ENCODE measurements at places on chromosomes 7 and 10.
A peak's percentile ranks its signal among the peaks of the same experiment; 100 is the strongest.

GRCh38 chr7:108484137-108484536 lies 27.9 kb upstream of the NRCAM start:
- H3K4me3 ChIP-seq = no peak overlapping the region
- H3K27me3 ChIP-seq = no peaks in the 10 kb centered on the region
- no peaks in the 10 kb centered on the region for H3K36me3 ChIP-seq
- no peaks in the 10 kb centered on the region for H3K4me1 ChIP-seq

GRCh38 chr7:150863946-150864345 lies 11.6 kb downstream of the AOC1 start:
- H3K36me3 ChIP-seq = no peaks in the 10 kb centered on the region
- no peak overlapping the region for H3K27ac ChIP-seq
- no peak for DNase-seq
- H3K4me1 ChIP-seq = 0 out of 2 replicates have a peak, but pooled peaks cover 3% of the 10 kb centered on the region
- H3K4me3 ChIP-seq = no peak overlapping the region
- H3K27me3 ChIP-seq = no peaks in the 10 kb centered on the region

DNA sequence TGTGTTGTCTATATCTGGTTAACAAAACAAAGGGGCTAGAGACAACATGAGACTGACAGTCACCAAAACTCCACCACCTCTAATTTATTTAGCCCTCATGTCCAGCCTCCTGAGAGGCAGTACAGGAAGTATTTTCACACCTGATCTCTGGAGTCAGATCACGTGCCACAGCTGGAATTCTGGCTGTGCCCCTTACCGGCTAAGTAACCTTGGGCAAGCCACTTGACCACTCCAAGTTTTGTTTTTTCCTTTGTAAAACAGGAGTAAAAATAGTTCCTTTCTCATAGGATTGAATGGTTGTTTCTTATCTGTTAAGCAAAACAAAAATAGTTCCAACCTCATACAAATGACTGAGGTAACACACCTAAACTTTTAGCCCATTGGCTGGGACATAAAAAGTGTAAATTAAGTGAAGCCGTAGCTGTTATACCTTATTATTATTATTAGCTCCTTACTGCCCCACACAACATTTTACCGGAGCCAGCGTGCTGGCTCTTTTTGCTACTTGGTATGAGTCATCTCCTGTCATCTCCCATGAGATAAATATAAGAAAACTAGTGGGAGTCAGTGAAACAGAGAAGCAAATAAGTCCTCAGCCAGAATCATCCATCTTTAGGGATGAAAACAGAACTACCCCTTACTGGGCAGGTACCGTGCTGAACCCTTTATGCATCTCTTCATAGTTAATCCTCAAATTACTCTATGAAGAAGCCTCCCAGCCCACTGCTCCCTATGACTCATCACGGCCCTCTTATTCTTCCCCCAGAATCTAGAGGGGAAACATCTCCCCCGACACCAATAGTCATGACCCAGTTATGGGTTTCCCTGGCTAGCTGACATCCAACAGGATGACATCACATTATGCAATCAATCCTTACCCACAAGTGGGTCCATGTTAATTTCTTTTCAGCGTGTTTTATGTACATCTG lies 44.9 kb downstream of the PPP1R3C start:
- H3K27ac ChIP-seq = no peak overlapping the region
- H3K27me3 ChIP-seq = no peaks in the 10 kb centered on the region
- DNase-seq = no peak
- no peaks in the 10 kb centered on the region for H3K4me1 ChIP-seq
- no peak overlapping the region for H3K4me3 ChIP-seq

- no peak overlapping the region for H3K27ac ChIP-seq
- no peaks in the 10 kb centered on the region for H3K4me1 ChIP-seq
- H3K27me3 ChIP-seq = no peaks in the 10 kb centered on the region
- H3K36me3 ChIP-seq = no peaks in the 10 kb centered on the region
Measured at GRCh38 chr10:58210160-58210559, 57.5 kb downstream of the IPMK start.

- H3K36me3 ChIP-seq = no peaks in the 10 kb centered on the region
- no peak overlapping the region for H3K27ac ChIP-seq
- no peak overlapping the region for H3K4me3 ChIP-seq
- H3K4me1 ChIP-seq = no peaks in the 10 kb centered on the region
- no peaks in the 10 kb centered on the region for H3K27me3 ChIP-seq
- DNase-seq = no peak
Measured at GRCh38 chr7:135840591-135840990, 92.0 kb upstream of the FAM180A start.

DNA sequence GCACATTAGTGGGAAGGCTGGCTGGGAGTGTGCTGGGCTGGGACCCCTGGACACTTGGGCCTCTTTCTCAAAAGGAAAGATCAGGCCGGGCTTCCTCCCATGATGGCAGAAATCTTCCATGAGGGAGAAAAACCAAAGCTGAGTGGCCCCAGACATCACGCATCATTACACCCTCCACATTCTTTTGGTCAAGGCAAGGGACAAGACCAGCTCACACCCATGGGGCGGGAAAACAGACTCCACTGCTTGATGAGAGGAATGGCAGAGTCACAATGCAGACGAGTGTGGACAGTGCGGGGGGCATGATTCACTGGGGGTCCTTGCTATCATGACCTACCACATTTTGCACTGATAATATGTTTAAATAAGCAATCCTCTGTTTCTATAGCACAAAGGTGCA lies 73.3 kb downstream of the CREB3L2 start:
- no peak overlapping the region for H3K27ac ChIP-seq
- no peaks in the 10 kb centered on the region for H3K27me3 ChIP-seq
- H3K4me1 ChIP-seq = peaks cover under 1% of the 10 kb centered on the region
- no peak overlapping the region for H3K4me3 ChIP-seq

GRCh38 chr7:121271916-121272315 lies 56.9 kb upstream of the WNT16 start:
- no peak for DNase-seq
- no peak overlapping the region for H3K4me3 ChIP-seq
- H3K36me3 ChIP-seq = no peaks in the 10 kb centered on the region
- no peaks in the 10 kb centered on the region for H3K4me1 ChIP-seq
- no peaks in the 10 kb centered on the region for H3K27me3 ChIP-seq
- H3K27ac ChIP-seq = no peak overlapping the region

GRCh38 chr10:99654390-99655175 lies 4.7 kb upstream of the ENTPD7 start:
- DNase-seq = no peak
- no peak overlapping the region for H3K4me3 ChIP-seq
- no peaks in the 10 kb centered on the region for H3K4me1 ChIP-seq
- H3K27ac ChIP-seq = no peak overlapping the region
- peaks cover 11% of the 10 kb centered on the region for H3K27me3 ChIP-seq

GRCh38 chr10:95861386-95861785 lies 46.4 kb upstream of the CC2D2B start:
- H3K4me1 ChIP-seq = no peaks in the 10 kb centered on the region
- DNase-seq = no peak
- H3K36me3 ChIP-seq = no peaks in the 10 kb centered on the region
- H3K27me3 ChIP-seq = no peaks in the 10 kb centered on the region
- H3K27ac ChIP-seq = no peak overlapping the region
- no peak overlapping the region for H3K4me3 ChIP-seq

DNA sequence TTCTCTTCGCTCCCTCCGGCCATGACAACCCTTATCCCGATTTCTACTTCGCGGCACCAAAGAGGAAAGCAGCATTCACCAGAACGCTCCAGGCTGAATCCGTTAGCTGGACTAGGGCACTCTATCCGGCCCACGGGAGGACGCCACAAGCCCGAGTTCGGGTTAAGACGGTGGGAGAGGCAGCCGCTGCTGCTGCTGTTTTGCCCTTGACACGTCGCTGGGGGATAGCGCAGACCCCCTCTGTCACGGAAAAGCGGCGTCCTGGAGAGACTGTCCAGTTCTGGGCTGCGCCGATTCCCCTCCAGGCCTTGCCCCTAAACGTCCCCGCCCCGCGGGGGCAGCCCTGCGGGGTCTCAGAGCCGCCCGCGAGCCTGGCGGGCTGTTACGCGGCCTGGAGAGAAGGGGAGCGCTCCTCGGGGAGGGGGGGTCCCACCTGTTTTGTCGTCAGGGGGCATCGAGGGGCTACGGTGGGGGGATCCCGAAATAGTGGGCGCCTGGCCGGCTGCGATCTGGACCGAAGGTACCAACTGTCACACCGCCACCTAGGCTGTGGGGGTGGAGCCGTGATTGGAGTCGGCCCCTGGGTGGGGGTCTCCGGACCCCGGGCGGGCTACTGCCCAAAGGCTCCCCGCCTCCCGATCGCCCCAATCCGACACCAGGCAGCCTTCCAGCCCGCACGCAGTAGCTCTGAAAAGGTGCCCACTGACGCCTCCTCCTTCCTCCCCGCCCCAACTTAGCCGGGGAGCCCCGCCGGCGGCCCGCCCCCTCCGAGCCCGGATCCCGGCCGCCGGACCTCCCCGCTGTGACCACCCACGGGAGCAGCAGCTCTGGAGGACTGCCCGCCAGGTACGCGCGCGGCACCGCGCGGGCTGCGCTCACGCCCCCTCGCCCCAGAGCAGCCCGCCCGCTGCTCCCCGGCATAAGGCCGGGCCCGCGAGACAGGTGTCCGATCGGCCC lies 772 bp downstream of the SGMS1 start:
- DNase-seq = no peak
- H3K4me3 ChIP-seq = peak overlapping the region; percentile 71
- peaks cover 27% of the 10 kb centered on the region for H3K4me1 ChIP-seq
- H3K27ac ChIP-seq = no peak overlapping the region

GRCh38 chr7:151240942-151241754 lies 7.3 kb downstream of the SMARCD3 start:
- H3K4me3 ChIP-seq = no peak overlapping the region
- H3K27me3 ChIP-seq = peaks cover 14% of the 10 kb centered on the region
- peaks cover 14% of the 10 kb centered on the region for H3K36me3 ChIP-seq
- peaks cover 16% of the 10 kb centered on the region for H3K4me1 ChIP-seq
- no peak overlapping the region for H3K27ac ChIP-seq

DNA sequence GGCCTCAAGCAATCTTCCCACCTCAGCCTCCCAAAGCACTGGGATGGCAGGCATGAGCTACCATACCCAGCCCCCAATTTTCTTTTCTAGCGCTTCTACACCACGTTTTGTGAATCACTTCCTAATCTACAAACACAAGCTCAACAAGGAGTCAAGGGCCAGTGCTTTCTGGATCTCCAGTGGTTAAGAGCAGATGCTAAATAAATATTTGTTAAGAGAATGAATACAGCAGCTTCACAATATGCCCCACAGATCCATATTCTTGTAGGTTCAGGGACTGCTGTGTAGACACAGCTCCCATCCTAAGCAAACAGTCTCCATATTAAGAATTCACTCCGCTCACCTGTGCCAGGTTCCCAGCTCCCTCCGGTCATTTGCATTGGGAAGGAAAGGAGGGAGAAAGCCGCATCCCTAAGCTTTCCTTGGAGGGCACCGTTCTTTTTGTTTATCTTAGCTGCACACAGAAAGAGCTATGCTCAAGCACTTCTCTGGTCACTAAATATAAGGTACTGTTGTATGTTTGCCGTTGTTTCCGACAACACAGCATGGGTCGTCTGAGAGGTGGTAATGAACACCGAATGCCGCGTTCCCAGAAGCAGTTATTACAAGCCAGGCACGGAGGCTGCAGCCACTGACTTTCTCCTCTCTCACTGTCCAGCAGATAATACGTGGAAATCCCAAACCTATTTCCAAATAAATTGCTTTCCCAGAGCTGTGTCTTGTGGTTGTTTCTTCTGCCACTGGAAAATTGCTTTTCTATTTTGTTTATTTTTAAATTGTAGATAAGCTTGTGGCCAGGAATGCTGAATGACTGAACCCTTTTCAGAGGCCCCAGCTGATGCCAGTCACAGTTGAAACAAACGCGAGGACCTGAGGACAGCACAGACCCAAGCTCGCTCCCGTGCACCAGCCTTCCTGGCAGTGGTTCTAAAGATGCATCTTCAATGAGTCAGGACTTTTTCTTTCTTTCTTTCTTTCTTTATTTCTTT lies 217.1 kb downstream of the PRPF18 start:
- H3K4me1 ChIP-seq = peaks cover 1% of the 10 kb centered on the region
- no peak overlapping the region for H3K27ac ChIP-seq
- no peak overlapping the region for H3K4me3 ChIP-seq
- H3K27me3 ChIP-seq = no peaks in the 10 kb centered on the region

GRCh38 chr10:99524050-99524666 lies 8.6 kb upstream of the NKX2-3 start:
- H3K27me3 ChIP-seq = peaks cover 100% of the 10 kb centered on the region
- no peak for DNase-seq
- H3K4me3 ChIP-seq = no peak overlapping the region
- peaks cover 28% of the 10 kb centered on the region for H3K4me1 ChIP-seq

- no peaks in the 10 kb centered on the region for H3K36me3 ChIP-seq
- no peak overlapping the region for H3K4me3 ChIP-seq
- no peaks in the 10 kb centered on the region for H3K27me3 ChIP-seq
- H3K4me1 ChIP-seq = no peaks in the 10 kb centered on the region
- DNase-seq = no peak
- H3K27ac ChIP-seq = no peak overlapping the region
Measured at GRCh38 chr10:122085423-122085911, 96.5 kb downstream of the TACC2 start.
